AG04450 (cell line): ENCODE measurements at places on chromosomes 2 and 18.

DNA sequence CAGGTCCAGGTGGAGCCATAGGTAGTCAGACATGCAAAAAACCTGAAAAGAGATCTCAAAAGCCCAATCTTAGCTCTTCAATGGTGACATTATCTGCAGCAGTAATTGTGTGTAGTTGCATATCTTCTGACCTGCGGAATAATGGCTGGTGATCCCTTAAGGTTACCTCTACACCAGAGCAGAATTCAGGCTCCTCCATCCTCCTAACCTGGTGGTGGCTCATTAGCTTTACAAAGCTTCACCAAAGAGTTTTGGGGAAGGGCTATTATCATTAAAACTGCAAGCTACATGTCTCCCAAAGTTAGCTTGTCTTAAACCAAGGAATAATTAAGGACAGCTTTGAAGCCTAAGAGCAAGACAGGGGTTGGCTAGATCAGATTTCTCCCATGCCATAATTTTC is 42.6 kb upstream of the CHST9 start:
- no peak for DNase-seq

DNA sequence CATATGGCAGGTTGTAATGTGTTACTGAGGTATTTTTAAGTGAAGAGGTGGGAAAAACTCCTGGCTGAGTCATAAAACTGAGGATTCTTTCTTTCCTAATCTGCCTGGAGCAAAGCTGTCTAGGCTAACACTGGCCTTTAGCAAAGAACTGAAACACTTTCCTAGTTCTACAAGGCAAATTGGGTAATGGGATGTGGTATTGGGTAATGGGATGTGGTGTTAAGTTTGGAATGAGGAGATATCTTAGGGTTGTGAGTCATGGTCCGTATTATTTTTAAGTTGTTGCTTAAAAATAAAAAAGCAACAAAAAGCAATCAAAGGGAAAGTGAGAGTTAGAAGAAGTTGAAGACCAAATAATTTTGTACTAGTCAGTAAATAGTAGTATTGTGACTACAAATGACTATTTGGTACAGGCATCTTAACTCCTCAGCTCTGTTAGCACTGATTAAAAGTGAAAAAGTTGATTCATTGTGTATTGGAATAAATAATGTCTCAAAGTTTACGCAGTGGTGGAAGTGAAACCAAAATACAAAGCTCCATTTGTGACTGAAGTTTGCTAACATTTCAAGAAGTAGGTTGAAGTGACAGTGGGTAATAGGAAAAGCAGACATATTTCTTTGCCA is 216.8 kb downstream of the CAMKMT start:
- peak; percentile 6 for DNase-seq

- peak; percentile 55 for DNase-seq
Observed at GRCh38 chr2:220320326-220320725, 692.9 kb downstream of the SLC4A3 start.

- DNase-seq: no peak
Observed at GRCh38 chr2:2101924-2102323, 229.2 kb downstream of the MYT1L start.

- DNase-seq: no peak
Observed at GRCh38 chr2:160226367-160226766, 26.3 kb upstream of the ITGB6 start.

- no peak for DNase-seq
Observed at GRCh38 chr2:111116011-111116746, 4.5 kb upstream of the BCL2L11 start.

- DNase-seq: no peak
Observed at GRCh38 chr2:14602309-14602708, 30.2 kb upstream of the LRATD1 start.

DNA sequence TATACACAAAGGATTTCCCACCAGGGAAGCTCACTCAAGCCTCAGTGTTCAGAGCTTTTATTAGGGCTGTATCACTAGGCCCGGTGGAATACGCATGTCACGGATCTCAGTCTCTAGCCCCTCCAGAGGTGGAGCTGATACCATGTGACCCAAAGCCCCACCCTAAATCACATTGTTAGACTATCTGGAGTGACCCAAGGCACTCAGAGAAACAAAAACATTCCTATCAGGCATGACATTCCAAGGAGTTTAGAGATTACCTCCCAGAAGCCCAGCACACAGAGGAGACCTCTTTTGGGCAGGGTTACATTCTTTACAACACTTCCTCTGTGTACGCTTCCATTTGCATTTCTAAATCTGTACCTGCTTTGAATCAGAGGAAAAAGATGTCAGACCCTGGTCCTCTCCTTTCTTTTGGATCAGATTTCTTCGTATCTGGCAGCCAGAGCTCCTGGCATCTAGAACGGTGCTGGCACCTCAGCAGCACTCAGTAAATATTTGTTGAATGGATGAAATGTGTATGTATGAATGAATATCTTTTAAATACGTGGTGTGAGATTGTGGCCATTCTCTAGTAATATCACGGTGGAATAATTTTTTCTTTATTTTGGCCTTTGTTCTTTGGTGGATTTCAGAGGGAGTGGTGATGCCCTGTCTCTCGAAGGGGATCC is 37.7 kb upstream of the SMAD2 start:
- no peak for DNase-seq

GRCh38 chr2:107303964-107304363 is 418.0 kb upstream of the ST6GAL2 start:
- no peak for DNase-seq

- no peak for DNase-seq
Observed at GRCh38 chr2:64737547-64737946, 83.8 kb upstream of the SERTAD2 start.

DNA sequence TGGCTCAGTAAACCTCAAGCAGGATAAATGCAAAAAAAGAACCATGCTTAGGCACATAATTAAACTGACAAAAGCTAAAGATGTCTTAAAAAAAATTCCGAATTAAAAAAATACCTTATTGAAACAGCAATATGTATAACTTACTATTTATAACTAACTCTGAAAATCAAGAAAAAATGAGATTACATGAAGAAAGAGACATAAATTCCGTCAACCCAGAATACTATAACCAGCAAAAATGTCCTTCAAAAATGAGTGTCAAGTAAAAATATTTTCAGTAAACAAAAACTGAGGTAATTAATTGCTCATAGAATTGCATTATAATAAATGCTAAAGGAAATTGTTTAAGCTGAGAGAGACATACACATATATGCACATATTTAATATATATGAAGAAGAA is 474.5 kb upstream of the SYT4 start:
- DNase-seq: no peak

GRCh38 chr2:241198381-241199279 is 10.2 kb downstream of the ANO7 start:
- no peak for DNase-seq

- no peak for DNase-seq
Observed at GRCh38 chr2:157782057-157782845, 93.9 kb downstream of the ACVR1 start.

GRCh38 chr2:74857725-74858124 is 23.8 kb downstream of the HK2 start:
- DNase-seq: no peak

DNA sequence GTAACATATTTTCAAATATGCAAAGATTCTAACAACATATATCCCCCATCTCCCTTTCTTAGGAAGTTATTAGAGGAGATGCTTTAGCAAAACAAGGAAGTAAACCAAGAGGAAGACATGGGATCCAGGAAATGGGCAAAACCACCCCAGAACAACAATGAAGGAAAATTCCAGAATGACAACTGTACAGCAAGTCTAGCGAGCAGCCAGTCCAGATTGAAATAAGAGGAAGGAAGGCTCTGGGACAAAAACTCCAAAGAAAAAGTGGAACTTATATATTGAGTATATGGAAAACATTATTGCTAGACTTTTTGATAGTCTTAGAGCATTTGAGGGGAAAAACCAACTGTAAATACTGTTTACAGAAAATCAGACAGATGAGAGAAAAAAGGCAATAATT is 2.9 kb upstream of the ARPC2 start:
- DNase-seq: no peak

GRCh38 chr2:26968001-26968400 is 2.4 kb upstream of the MAPRE3 start:
- no peak for DNase-seq

GRCh38 chr2:202387608-202388342 is 11.6 kb downstream of the BMPR2 start:
- DNase-seq: no peak

GRCh38 chr2:170587922-170588321 is 127.2 kb upstream of the SP5 start:
- no peak for DNase-seq

- DNase-seq: no peak
Observed at GRCh38 chr2:213016166-213016983, 135.0 kb downstream of the IKZF2 start.

DNA sequence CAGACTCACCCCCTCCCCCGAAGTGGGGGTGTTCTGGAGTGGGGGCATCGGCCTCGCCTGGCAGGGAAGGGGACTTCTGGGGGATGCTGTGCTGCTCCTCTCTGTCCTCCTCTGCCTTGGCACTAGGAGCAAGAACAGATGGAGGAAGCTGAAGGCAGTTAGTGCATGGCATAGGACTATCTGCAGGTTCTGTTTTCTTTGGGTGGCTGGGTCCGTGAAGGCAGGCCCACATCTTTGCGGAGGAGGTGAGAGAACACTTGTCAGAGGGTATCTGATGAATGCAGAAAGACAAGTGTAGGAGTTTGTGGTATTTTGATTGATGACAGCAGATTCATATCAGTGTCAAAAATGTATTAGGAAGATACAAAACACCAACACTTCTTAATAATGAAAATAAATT is 411.4 kb downstream of the TSN start:
- DNase-seq: no peak

GRCh38 chr2:241853651-241854341 is 4.9 kb downstream of the PDCD1 start:
- DNase-seq: no peak

GRCh38 chr18:26710470-26711096 is 154.9 kb downstream of the AQP4 start:
- DNase-seq: no peak

GRCh38 chr18:26252411-26252810 is 26.2 kb downstream of the TAF4B start:
- no peak for DNase-seq

- DNase-seq: no peak
Observed at GRCh38 chr2:39839261-39839848, 60.3 kb upstream of the THUMPD2 start.

- DNase-seq: no peak
Observed at GRCh38 chr2:221554769-221555493, 17.2 kb downstream of the EPHA4 start.

DNA sequence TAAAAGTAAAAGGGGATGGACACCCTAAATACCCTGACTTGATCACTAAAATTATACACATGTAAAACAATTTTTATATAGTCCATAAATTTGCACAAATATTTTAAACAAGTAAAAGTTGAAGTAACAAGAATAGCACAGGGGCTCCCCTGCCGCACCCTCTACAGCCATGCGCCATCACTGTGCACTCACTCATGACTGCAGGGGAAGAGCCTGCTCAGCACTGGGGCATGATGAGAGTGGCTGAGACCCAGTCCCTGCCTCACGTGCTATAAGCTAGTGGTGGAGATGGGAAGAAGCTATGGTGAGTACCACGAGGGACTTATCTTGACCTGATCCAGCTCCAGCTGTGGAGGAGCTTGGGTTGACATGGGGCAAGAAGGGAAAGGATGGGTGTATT is 46.9 kb upstream of the MYO1B start:
- DNase-seq: no peak

- DNase-seq: no peak
Observed at GRCh38 chr2:58920001-58920400, 678.9 kb upstream of the FANCL start.

GRCh38 chr18:47180765-47181164 is 4.6 kb upstream of the IER3IP1 start:
- no peak for DNase-seq

- DNase-seq: no peak
Observed at GRCh38 chr2:196988639-196989038, 62.1 kb upstream of the PGAP1 start.

DNA sequence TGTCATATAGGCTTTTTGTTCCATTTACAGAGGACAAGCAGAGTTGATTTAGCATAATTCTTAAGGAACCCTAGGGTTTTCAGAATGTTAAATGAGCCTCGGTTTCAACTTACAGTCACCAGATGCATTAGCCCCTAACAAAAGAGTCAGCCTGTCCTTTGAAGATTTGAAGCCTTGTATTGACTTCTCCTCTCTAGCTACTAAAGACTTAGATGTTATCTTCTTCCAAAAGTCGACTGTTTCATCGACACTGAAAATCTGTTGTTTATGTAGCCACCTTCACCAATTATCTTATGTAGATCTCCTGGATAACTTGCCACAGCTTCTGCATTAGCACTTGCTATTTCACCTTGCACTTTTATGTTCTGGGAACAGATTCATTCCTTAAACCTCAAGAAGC is 31.6 kb upstream of the SOX11 start:
- no peak for DNase-seq

DNA sequence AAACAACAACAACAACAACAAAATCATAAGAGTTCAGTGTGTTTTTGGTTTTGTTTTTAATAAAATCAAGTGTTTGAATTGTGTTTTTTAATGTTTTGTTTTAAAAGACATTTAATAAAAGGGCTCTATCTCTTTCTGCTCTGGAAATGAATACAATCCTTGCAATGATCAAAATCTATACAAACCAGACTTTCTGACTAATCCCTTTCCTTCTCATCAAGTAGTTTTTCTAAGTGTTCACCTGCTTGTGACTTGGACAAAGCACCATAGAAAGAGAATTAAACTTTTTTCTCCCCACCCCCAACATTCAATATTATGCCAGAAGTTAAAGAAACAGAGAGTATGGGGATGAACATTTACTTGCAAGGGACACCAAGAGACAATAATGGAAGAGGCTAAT is 61.4 kb downstream of the KCTD18 start:
- no peak for DNase-seq

- DNase-seq: no peak
Observed at GRCh38 chr18:79566771-79567431, 112.7 kb upstream of the CTDP1 start.

GRCh38 chr2:94876523-94876863 is 5.3 kb downstream of the TEKT4 start:
- DNase-seq: no peak

DNA sequence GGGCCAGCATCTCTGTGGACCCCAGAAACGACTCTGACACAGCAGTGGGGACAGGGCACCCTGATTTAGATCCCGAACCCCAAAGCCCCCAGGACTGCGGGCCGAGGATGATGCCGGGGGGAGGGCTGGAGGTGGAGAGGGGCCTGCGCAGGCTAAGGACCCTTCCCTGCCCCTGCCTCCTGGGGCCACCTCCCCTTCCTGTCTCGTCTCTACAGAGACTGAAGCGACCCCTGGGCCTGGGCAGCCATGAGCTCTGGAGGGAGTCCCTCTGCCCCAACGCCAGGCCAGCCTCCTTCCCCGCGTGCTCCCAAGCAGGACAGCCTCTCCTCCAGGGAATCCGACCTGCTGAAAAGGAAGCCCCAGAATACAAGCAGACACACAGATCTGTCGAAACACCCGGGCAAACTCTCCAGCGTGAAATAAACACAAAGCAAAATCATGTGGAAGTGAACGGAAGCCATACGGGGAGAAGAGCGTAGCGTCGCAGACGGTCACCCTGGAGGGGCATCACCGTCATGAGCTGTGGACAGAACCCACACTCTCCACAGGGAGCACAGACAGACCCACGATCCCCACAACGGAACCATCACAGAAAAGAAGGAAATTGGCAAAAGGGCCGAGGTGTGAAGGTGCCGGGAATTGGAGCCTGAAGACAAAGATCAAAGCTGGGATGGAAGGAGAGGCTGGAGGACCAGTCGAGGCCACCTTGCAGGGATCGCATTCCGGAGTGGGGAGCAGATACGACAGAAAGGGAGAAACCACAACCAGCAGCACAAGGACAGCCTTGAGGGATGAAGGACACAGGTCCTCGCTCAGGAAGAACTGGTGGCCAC is 51.0 kb upstream of the CTDP1 start:
- DNase-seq: no peak

GRCh38 chr2:52077159-52077558 is 1045.2 kb upstream of the NRXN1 start:
- no peak for DNase-seq
